ENCODE measurements at places on chromosomes 13 and 19. TPM values are rescaled to one million over a fixed set of nuclear protein-coding genes. Genes with fewer than 3 reads are reported as not detected.

The ZNF726 gene
- 1.6 TPM for polyA plus RNA-seq

The C2CD4C gene
- not detected for polyA plus RNA-seq

GRCh38 chr13:111598747-111599146 lies 278.3 kb downstream of the TEX29 start:
- no peak for DNase-seq
- no peak overlapping the region for H3K4me3 ChIP-seq
- no peaks in the 10 kb centered on the region for H3K36me3 ChIP-seq
- H3K27me3 ChIP-seq: no peaks in the 10 kb centered on the region
- H3K27ac ChIP-seq: no peak overlapping the region

DNA sequence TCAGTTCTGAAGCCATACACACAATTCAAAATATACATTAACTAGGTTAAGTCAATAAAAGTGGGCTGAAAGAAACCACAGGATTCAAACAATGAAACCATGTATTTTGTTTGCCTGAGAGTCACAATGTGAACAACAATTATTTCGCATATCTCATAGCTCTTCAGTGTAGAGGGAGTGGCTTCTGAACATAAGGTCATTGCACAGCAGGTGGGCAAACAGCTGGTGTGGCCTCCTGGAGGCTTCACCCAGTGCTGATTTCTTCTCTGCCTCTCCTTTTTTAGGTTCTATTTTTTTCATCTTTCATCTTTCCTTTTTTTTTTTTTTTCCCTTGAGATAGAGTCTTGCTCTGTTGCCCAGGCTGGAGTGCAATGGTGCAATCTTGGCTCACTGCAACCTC lies 40.4 kb upstream of the ZNF254 start:
- no peaks in the 10 kb centered on the region for H3K27me3 ChIP-seq
- H3K4me3 ChIP-seq: no peak overlapping the region
- H3K36me3 ChIP-seq: peaks cover 17% of the 10 kb centered on the region
- H3K27ac ChIP-seq: no peak overlapping the region
- no peak for DNase-seq

DNA sequence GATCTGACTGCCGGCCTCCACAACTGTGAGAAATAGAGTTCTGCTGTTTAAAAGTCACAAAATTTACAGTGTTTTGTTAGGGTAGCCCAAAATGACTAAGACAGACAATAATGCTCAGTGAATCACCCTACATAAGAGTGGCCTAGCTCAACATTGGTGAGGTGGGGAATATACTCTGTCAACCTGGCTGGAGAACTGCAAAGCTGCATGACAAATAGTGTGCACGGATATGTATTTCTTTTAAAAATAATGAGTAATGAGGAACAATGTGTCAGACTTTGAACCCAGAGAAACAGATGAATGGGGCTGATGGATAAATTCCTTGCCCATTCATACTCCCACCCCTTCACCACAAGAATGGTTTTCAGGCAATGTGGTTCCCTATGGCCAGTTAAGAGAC lies 372.4 kb downstream of the SUCLA2 start:
- H3K4me1 ChIP-seq: no peaks in the 10 kb centered on the region
- H3K4me3 ChIP-seq: no peak overlapping the region
- DNase-seq: no peak

DNA sequence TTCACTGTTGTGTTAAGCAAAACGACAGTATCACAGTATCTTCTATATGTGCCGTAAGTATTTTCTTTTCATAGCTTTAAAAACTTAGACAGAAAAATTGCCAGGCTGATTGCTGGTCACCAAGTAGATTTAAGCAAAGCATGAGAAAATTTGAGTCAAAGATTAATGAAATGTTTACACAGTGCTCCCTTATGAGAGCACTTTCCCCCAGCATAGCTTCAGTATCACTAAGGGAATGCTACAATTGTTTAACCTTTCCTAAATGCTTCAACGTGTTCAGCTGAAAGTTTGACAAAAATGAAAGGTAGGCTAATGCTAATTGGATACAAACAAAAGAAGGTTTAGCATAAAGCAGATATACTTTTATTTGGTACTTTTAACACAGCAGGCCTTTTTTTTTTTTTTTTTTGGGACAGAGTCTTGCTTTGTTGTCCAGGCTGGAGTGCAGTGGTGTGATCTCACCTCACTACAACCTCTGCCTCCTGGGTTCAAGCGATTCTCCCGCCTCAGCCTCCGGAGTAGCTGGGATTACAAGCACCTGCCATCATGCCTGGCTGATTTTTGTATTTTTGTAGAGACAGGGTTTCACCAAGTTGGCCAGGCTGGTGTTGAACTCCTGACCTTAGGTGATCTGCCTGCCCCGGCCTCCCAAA lies 23.4 kb downstream of the PCCA start:
- no peak for DNase-seq
- peaks cover 9% of the 10 kb centered on the region for H3K4me1 ChIP-seq
- H3K27ac ChIP-seq: no peak overlapping the region
- no peaks in the 10 kb centered on the region for H3K27me3 ChIP-seq
- H3K4me3 ChIP-seq: no peak overlapping the region

The SPTBN4 gene
- polyA plus RNA-seq: 1.1 TPM

DNA sequence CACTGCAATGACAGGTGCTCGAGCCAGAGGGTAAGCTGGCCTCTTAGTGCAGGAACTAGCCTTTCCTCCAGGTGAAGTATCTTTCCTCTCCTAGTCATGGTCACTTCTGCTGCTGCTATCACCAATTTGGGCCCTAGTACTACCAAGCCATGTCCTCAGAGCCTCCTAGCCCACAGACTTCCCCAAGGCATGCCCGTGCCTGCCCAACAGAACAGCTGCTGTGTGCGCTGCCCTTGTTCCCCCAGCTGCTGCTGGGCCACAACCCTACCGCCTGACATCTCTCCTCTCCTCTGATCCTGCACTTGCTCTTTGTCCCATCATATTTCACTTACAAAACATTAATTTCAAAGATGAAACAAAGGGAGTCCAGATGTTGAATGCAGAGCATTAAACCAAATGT lies 168.5 kb upstream of the FREM2 start:
- no peaks in the 10 kb centered on the region for H3K27me3 ChIP-seq
- no peak overlapping the region for H3K4me3 ChIP-seq
- H3K27ac ChIP-seq: no peak overlapping the region
- H3K36me3 ChIP-seq: no peaks in the 10 kb centered on the region

The TMEM259 gene
- polyA plus RNA-seq: 6.7 TPM

The GTF2F2 gene
- polyA plus RNA-seq: 24.7 TPM

- peaks cover 21% of the 10 kb centered on the region for H3K36me3 ChIP-seq
- no peak overlapping the region for H3K27ac ChIP-seq
- DNase-seq: no peak
- H3K4me3 ChIP-seq: no peak overlapping the region
Observed at GRCh38 chr19:47142779-47143178, 12.1 kb downstream of the SAE1 start.

GRCh38 chr13:103883164-103883563 lies 816.9 kb upstream of the SLC10A2 start:
- no peak for DNase-seq
- H3K4me1 ChIP-seq: no peaks in the 10 kb centered on the region
- no peaks in the 10 kb centered on the region for H3K27me3 ChIP-seq
- H3K4me3 ChIP-seq: no peak overlapping the region
- H3K36me3 ChIP-seq: no peaks in the 10 kb centered on the region

The SLC15A1 gene
- polyA plus RNA-seq: not detected

- DNase-seq: no peak
- no peaks in the 10 kb centered on the region for H3K36me3 ChIP-seq
- H3K27me3 ChIP-seq: no peaks in the 10 kb centered on the region
- H3K4me1 ChIP-seq: peaks cover 5% of the 10 kb centered on the region
- H3K27ac ChIP-seq: no peak overlapping the region
- no peak overlapping the region for H3K4me3 ChIP-seq
Observed at GRCh38 chr13:99600318-99600717, 99.0 kb downstream of the TM9SF2 start.

GRCh38 chr13:111247552-111247951 lies 72.9 kb upstream of the TEX29 start:
- no peak overlapping the region for H3K4me3 ChIP-seq
- H3K36me3 ChIP-seq: peaks cover 11% of the 10 kb centered on the region
- no peak for DNase-seq
- no peak overlapping the region for H3K27ac ChIP-seq
- no peaks in the 10 kb centered on the region for H3K4me1 ChIP-seq
- H3K27me3 ChIP-seq: no peaks in the 10 kb centered on the region

The KIR3DL2 gene
- not detected for polyA plus RNA-seq

The ATP4B gene
- polyA plus RNA-seq: 0.11 TPM

DNA sequence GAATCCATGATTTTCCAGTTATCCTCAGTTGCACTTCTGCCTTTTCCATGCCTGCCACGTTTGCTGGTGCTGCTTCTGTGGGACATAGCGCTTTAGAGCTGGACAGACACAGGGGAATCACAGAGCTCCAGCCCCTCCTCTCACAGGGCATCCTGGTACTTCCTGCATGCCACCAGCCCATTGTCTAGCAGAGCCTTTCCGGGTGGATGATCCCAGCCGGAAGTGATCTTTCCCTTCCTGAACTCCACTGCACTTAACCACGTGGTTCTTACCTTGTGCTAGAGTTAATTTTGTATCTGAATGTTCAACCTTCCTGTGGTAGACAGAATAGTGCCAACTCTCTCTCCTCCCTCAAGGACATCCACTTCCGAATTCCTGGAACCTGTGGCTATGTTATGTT lies 12.6 kb upstream of the OLFM4 start:
- no peak for DNase-seq
- no peaks in the 10 kb centered on the region for H3K36me3 ChIP-seq
- H3K27ac ChIP-seq: no peak overlapping the region
- no peaks in the 10 kb centered on the region for H3K27me3 ChIP-seq
- H3K4me3 ChIP-seq: no peak overlapping the region
- H3K4me1 ChIP-seq: no peaks in the 10 kb centered on the region

DNA sequence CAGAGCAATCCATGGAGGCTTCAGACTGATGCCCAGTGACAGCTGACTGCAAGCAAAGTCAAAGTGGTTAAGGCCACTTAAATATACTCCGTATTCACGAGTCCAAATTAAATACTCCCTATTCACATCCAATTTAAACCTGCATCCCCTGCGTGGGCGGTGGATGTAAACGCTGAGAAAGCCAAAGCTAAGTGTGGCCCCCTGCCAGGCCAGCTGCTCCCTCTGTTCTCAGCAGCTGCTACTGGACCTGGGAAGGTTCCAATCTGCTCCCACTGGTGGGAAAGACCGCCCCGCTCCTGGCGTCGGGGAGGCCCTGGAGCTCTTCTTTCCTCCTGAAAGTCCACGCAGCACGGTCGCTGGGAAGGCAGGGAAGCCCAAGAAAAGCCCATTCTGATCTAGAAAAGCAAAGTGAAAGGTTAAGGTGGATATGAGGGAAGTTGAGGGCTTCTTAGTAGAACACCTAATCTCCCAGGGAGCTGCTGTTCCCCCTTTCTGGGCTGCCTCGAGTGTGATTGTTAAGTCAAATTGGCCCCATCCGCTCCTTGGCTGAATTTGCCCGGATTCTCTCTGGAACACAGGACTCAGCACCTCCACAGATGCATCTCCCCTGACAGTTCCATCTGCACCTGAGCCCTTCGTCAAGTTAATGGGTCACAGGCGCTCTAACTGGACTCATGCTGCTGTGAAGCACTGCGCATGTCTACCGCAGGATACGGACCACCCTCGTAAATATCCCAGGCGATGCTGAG lies 205.5 kb downstream of the USP12 start:
- no peak overlapping the region for H3K27ac ChIP-seq
- no peaks in the 10 kb centered on the region for H3K27me3 ChIP-seq
- H3K4me3 ChIP-seq: no peak overlapping the region

DNA sequence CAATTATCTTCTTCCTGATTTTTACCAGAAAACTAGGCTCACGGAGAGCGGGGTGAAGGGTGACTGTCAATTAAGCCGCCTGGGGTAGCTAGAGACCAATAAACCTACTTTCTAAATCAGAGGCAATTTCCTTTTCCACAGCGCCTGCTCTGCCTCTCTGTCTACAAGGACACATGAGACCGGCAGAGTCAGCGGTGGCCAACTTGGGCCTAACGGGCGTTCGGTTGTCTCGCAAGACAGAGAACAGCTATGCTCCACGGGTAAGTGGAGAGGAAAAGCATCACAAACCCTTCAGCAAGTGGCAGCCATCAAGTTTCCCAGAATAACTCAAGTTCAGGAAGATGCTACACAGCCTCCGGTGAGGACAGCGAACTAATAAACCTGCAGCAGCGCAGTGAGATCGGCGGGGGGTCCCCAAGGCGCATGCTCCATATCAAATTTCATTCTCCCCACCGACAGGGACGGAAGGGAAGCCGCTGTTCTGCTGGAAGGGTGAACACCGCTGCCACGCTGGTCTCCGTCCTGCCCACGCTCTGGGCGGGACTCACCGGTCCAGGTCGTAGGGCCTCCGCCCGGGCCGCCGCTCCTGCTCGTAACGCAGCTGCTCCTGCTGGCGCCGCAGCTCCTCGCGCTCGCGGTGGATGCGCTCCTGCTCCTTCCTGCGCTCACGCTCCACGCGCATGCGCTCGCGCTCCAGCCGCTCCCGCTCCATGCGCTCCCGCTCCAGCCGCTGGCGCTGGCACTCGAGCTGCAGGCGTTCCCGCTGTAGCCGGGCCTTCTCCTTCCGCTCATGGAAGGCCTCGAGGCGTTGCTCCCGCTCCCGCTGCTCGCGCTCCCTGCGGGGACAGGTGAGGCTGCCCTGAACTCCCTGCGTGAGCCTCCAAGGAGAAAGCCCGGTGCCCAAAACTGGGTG lies 25.8 kb upstream of the TINCR start:
- H3K27me3 ChIP-seq: no peaks in the 10 kb centered on the region
- peaks cover 58% of the 10 kb centered on the region for H3K36me3 ChIP-seq
- no peak overlapping the region for H3K27ac ChIP-seq
- no peak overlapping the region for H3K4me3 ChIP-seq

DNA sequence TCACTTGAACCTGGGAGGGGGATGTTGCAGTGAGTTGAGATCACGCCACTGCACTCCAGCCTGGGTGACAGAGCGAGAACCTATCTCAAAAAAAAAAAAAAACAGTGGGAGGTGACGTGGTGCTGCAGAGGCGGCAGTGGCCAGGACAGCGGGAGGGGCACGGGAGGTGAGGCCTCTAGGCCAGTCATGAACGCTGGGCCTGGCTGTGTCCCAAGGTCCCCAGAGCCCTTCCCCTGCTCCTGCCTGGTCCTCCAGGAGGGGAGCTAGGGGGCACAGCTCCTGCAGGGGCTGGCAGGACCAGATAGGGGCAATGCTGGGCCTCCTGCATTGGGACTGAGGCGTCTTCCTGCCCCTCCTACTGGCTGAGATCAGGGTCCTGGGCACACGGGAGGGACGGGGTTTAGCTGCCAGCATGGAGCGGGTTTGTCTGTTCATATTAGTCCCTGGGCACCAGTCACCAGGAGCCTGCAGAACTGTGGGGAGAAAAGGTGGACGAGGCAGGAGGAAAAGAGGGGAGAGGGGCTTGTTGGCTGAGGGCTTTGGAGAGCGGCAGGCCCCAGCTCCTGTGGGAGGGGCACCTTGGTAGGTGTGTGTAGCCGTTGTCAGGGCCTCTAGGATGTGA lies 4.5 kb downstream of the MAP2K7 start:
- H3K4me3 ChIP-seq: no peak overlapping the region
- H3K27ac ChIP-seq: no peak overlapping the region
- DNase-seq: no peak
- H3K27me3 ChIP-seq: no peaks in the 10 kb centered on the region
- H3K4me1 ChIP-seq: peaks cover 8% of the 10 kb centered on the region

DNA sequence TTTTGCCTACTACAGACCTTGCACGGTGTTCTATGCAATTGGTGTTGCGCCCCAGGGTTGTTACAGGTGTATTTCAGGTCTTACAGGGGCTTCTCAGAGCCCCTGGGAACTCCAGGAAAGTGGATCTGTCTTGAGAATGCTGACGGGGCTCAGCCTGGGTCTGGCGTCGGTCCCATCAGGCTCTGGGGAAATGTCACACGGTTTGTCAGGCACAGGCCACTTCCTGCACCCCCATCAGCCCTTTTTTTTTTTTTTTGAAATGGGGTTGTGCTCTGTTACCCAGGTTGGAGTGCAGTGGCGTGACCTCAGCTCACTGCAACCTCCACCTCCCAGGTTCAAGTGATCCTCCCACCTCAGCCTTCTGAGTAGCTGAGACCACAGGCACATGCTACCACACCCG lies 13.2 kb downstream of the CLEC4G start:
- H3K27ac ChIP-seq: peak overlapping the region; percentile 76
- peaks cover 21% of the 10 kb centered on the region for H3K4me1 ChIP-seq
- no peak overlapping the region for H3K4me3 ChIP-seq
